NCI-H2227 treated with DMSO at 0.1 percent for 48 hours (cell line): ENCODE measurements at places on chromosomes 7 and 10.

DNA sequence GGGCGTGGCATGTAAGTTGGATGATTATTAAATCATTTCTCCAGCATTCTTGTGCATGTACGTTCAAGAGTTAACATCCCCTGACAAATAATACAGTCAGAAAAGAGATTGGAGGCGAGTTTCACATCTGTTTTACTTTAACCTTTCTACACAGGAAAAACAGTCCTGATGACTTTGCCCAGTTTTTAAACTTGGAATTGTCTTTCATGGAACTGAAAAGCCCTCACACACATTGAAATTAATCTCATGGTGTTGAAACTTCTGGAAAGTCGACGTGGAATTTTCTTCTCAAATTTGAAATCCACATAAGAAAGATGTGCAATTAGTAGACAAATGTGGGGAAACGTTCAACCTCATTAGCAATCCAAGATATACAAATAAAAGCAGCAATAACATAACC is 31.2 kb upstream of the ZNF438 start:
- DNase-seq: no peak

GRCh38 chr10:122263971-122264370 is 7.1 kb upstream of the BTBD16 start:
- no peak for DNase-seq

GRCh38 chr10:28431139-28431538 is 101.8 kb upstream of the WAC start:
- no peak for DNase-seq

DNA sequence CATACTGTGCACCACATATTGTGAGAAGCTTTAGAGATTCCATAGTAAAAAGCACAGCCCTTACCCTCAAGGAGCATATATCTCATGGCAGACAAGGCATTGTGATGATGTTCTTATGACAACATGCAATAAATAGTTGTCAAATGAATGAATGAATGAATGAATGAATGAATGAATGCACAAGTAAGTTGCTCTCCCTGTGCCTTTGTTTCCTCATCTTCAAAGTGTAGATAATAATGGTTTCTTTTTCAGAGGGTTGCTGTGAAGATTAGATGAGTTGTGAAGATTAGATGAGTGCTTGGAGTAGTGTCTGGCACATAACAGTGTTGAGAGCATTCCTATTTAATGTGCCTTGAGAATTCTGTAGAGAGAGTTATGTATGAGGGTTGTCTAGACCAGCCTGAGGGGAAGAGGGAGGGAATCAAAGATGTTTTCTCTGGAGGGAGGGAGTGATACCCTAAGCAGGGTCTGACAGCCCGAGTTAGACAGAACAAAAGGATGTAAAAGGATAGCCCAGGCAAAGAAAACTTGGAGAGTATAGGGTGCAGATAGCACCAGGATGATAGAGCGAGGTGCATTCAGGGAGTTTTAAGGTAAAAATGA is 217.2 kb downstream of the RELN start:
- no peak for DNase-seq

DNA sequence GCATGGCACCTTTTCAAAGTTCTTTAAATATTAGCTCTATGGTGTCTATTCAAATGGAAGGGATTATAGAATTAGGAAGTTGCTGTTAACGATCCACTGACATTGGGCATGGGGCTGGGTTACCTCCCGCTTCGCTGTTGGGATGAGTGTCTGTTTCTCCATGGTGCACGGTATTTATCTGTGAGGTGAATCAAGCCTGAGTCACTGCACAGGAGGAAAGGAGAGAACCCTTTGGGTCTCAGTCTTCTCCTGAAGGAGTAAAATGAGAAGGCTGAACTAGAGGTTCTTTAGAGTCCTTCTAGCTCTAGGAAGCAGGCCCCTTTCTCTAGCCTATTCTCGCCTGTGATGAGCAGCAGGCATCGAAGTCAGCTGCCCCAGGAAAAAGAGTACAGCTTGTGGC is 7.3 kb downstream of the JCAD start:
- DNase-seq: no peak

- no peak for DNase-seq
Measured at GRCh38 chr7:42726066-42726785, 185.6 kb downstream of the C7orf25 start.

DNA sequence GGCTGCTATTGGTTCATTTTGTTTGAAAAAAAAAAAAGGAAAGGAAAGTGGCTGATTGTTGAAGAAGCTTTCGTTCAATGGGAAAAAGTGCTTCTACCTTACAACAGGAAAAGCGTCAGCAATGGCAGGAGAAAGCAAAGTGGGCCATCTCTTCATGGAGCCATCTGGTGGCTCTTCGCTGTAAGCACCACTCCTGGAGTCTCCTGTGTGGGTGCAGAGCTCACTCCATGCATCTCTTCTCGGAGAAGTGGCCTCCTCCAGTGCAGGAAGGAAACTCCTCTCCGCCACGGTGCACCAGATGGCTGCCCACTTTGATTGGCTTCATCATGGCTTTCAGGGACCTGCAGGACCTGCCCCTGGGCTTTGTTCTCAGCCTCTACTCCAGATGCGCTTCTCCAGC is 250.9 kb downstream of the PTEN start:
- DNase-seq: peak; percentile 12

- DNase-seq: no peak
Measured at GRCh38 chr10:44967616-44968015, 8.0 kb downstream of the RASSF4 start.

GRCh38 chr7:79037001-79037400 is 416.5 kb downstream of the MAGI2 start:
- DNase-seq: no peak

DNA sequence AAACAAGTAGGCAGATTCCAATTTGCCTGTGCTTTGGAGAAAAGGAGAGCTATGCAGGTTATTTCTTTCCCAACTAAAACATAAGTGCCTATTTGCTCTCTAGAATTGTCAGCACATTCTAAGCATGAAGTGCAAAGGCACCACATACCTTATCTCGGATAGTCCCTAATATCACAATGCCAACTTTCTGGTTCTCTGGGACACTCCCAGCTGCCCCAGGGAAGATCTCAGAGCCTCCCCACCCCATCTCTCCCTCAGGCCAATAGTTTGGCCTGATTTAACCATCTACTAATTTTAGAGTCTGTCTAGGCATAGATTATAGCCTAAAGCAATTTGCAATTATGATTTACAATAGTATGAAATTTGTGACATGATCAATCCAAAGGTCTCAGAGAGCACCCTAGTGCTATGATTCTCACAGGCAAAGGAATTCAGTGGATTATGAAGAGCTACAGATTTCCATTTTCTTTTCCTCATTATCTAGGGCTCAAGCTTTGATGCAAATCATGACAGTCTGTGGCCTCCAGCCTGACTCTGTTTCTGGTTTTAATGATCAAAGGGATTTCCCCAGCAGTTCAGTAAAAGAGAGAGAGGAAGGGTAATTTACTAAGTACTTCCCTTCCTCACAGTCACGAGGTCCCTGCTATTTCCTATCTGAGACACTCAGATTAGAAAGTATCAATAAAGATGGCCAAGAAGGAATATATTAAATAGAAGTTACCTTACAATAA is 29.0 kb upstream of the IL6 start:
- no peak for DNase-seq

DNA sequence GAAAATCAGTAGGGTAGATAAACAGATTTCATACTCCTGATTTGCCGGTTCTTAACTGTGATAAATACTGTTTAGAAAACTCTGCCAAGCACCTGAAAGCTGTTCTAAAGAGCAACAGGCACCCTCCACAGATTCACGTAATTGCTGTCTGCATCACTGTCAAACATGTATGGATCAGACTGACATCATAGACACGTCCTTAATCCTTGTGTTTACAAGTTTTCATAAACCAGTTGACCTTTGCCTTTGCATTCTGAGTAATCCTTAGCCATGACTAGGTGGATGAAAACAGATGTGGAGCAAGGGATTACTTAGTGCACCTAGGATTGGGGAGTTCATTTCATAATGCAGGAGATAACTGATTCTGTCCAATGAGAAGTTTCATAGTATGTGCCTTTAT is 41.6 kb downstream of the SLC39A12 start:
- DNase-seq: no peak

DNA sequence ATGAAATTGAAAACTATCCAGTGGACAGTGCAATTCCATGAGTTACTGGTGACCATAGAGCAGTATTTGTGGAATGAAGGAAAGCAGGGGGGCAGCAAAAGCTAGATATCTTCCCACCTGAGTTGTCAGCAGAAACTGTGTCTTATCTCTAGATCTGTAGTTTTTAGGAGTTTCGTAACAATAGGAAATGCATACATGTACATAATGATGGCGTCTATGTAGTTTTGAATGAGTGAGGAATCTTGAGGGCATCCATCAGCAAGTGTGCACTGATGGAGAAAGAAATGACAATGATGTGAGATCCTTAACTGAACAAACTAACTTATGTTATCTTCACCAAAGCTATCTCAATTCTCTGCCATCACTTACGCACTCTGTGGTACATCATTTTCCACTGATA is 114.5 kb downstream of the LRRC4 start:
- DNase-seq: no peak

DNA sequence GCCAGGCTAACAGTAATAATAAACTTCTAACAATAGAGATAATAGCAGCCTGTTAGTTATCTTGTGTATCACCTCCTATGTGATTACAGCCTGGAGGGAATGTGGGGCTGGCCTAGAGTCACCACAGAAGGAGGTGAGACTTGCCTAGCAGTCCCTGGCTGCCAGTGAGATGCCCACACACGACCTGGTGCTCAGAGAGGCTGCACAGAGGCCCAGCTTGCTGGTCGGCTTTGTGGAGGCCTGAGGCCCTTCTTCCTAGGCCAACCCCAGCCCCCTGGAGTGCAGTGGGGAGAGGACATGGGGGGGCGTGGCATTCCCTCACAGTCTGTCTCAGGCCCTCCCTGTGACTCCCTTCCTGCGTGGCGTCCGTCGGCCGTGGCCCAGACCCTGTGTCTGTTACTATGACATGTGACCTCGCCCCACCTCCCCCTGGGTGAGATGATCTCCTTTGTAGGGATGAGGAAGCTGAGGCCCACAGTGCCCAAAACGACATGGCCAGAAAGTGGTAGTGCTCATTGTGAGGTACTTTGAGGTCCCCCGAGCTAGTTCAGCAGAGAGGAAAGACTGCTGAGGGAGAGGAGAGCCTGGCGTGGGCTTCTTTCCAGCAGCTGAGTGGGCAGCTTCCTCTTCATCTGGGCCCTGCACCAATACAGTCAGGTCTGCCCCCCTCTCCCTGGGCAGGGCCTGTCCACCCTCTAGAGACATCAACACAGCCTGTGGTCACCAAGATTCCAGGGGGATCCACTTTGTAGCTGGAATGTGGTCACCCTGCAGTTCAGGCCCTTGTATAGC is 29.7 kb downstream of the UNC5B start:
- peak; percentile 78 for DNase-seq

DNA sequence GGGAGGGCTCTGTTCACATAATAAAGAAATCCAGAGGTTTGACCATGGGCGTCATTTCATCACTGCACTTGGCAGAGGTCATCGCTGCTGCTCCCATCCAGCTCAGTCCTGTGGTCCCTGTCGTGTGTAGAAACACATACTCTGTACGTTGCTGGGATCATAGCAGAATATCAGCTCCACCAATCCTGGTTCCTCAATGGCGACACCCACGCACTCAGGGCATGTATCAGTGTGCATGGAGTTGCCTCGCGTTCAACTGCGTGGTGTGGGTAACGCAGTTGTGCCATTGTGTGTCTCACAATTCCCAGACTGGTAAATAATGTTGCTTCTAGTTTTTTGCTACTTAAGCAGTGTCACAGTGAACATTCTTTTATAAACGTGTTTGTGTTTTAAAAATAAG is 111.1 kb downstream of the LHPP start:
- no peak for DNase-seq

DNA sequence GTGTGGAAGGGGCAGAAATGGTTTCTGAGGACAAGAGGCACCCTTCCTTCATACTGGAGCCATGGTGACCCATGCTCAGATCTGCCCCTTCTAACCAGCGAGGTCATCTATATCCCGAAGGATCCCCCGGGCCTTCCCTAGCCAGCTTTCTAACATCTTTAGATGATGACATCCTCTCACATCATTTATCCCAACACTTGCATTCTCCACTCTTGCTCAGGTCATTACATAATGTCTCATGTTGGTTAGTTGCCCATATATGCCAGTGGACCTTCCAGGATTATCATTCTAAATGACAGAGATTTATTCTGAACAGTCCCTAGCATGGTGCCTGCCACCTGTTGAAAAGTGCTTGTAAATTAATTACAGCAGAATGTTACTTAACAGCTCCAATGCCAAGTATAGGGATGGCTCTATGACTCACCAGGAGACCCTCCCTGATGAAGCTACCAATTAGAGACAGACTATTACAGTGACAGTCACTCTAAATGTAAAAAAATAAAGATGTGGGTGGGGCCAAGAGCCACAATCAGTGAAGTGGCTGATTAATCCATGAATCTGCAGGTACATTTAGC is 22.6 kb upstream of the ABLIM1 start:
- DNase-seq: no peak

GRCh38 chr7:136027160-136027559 is 50.0 kb upstream of the MTPN start:
- no peak for DNase-seq

GRCh38 chr7:99499371-99499720 is 735 bp downstream of the ZNF394 start:
- DNase-seq: no peak
